ENCODE measurements at places on chromosomes 16 and 17. TPM values are rescaled to one million over a fixed set of nuclear protein-coding genes. Genes with fewer than 3 reads are reported as not detected.

Gene HLF
- total RNA-seq: 2.5 TPM

DNA sequence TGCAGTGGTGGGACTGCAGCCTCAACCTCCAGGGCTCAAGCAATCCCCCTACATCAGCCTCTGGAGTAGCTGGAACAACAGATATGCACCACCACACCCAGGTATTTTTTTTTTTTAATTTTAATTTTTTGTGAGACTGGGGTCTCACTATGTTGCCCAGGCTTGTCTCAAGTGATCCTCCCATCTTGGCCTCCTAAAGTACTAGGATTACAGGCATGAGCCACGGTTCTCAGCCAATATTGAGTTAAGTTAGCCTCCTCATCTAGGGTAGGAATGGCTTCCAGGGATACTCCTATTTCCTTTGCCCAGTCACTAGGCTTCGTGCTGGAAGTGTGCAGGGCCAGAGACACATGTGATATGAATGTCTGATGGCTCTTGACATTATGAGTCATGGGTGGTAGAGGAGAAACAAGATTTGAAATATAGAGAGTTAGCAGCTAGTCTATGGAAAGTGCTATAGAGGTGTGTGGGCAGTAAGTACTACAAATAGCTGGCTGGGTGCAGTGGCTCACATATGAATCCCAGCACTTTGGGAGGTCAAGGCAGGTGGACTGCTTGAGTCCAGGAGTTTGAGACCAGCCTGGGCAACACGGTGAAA lies 8.0 kb upstream of the HES7 start:
- H3K4me1 ChIP-seq: peaks cover 3% of the 10 kb centered on the region
- H3K4me3 ChIP-seq: no peak overlapping the region
- H3K27me3 ChIP-seq: no peaks in the 10 kb centered on the region

GRCh38 chr16:3007957-3008689 lies 4.6 kb upstream of the CLDN9 start:
- H3K27me3 ChIP-seq: peaks cover 63% of the 10 kb centered on the region
- no peak overlapping the region for H3K27ac ChIP-seq
- no peak for DNase-seq
- H3K4me1 ChIP-seq: peaks cover 20% of the 10 kb centered on the region
- peak overlapping the region; percentile 62 for H3K4me3 ChIP-seq
- no peaks in the 10 kb centered on the region for H3K36me3 ChIP-seq

GRCh38 chr16:11170696-11171447 lies 85.1 kb downstream of the SOCS1 start:
- peaks cover 24% of the 10 kb centered on the region for H3K36me3 ChIP-seq
- H3K4me1 ChIP-seq: no peaks in the 10 kb centered on the region
- H3K4me3 ChIP-seq: no peak overlapping the region
- no peak overlapping the region for H3K27ac ChIP-seq
- no peaks in the 10 kb centered on the region for H3K27me3 ChIP-seq

DNA sequence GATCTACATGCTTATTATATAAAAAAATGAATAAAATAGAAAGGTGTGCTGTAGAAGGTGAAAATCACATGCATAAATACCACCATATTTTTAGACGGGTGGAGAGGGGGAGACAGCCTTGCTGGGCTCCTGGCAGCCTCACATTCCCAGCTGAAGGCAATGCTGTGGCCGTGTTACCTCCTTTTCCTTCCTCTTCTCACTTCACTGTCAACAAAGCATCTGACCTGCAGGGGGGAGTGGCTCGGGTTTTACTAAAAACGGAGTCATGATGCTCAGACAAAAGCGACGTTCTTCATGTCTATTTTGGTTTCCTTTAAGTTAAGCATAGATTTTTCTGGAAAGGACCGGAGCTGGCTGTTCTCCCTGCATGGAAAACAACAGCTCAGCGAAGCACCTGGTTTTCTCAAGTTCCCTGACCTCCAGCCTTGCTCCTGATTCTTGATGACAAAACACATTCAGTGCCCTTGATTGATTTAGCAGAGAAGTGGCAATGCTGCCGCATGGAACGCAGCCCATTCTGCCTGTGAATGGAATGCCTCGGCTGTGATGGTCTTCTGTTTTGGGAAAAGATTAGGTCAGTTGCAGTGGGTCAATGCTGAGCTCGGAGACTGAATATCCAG lies 5.5 kb upstream of the RPTOR start:
- no peaks in the 10 kb centered on the region for H3K4me1 ChIP-seq
- H3K4me3 ChIP-seq: no peak overlapping the region
- H3K36me3 ChIP-seq: no peaks in the 10 kb centered on the region

- H3K4me3 ChIP-seq: peak overlapping the region; percentile 23
- DNase-seq: peak; percentile 79
- H3K4me1 ChIP-seq: peaks cover 44% of the 10 kb centered on the region
- H3K27me3 ChIP-seq: no peaks in the 10 kb centered on the region
- peak overlapping the region; percentile 65 for H3K27ac ChIP-seq
Observed at GRCh38 chr17:29291163-29291752, 2.7 kb downstream of the NUFIP2 start.

Gene KCNH6
- total RNA-seq: not detected

GRCh38 chr17:77190576-77190975 lies 49.8 kb downstream of the SEC14L1 start:
- H3K4me3 ChIP-seq: no peak overlapping the region
- DNase-seq: no peak
- H3K27ac ChIP-seq: no peak overlapping the region
- peaks cover 5% of the 10 kb centered on the region for H3K36me3 ChIP-seq

Gene MRPS7
- total RNA-seq: 39.4 TPM

DNA sequence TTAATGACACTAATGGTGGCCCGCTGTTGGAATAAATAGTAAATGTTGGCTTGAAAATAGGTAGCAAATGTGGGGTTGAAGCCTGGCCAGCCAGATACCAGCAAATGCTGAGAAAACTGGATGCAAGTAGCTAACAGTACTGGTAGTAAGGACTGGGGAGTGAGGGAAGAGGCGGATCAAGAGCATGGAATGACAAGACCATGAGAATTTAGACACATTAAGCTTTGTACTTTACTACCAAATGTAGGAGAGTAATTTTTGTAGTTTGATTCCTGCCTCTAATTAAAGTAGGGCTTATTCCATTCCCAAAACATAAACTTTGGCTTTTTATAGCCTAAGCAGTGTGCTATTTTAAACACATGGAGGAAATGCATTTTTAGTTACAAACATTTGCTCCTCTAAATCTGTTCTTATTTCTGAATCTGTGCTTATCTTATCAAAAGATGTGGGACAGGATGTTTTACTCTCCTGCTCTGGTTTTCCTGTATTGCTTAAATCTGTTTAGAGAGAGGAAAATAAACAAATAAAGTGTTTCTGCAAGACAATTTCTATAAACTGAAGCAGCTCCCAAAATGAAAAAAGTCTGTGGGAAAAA lies 44.1 kb downstream of the CFDP1 start:
- H3K36me3 ChIP-seq: peaks cover 27% of the 10 kb centered on the region
- H3K27ac ChIP-seq: no peak overlapping the region
- H3K4me1 ChIP-seq: no peaks in the 10 kb centered on the region
- H3K4me3 ChIP-seq: no peak overlapping the region
- DNase-seq: no peak
- no peaks in the 10 kb centered on the region for H3K27me3 ChIP-seq

GRCh38 chr17:68356949-68357455 lies 65.7 kb downstream of the ARSG start:
- H3K27me3 ChIP-seq: no peaks in the 10 kb centered on the region
- peaks cover 66% of the 10 kb centered on the region for H3K4me1 ChIP-seq
- no peaks in the 10 kb centered on the region for H3K36me3 ChIP-seq

Gene KRTAP4-6
- total RNA-seq: not detected

GRCh38 chr16:19716183-19716582 lies 1.8 kb downstream of the KNOP1 start:
- no peak overlapping the region for H3K27ac ChIP-seq
- peaks cover 7% of the 10 kb centered on the region for H3K4me1 ChIP-seq
- H3K27me3 ChIP-seq: no peaks in the 10 kb centered on the region
- peaks cover 14% of the 10 kb centered on the region for H3K36me3 ChIP-seq
- H3K4me3 ChIP-seq: no peak overlapping the region

Gene UNC13D
- 148 TPM for total RNA-seq

Gene GRB7
- total RNA-seq: 0.30 TPM

- no peaks in the 10 kb centered on the region for H3K4me1 ChIP-seq
- DNase-seq: no peak
- no peaks in the 10 kb centered on the region for H3K36me3 ChIP-seq
- H3K27me3 ChIP-seq: peaks cover 14% of the 10 kb centered on the region
Observed at GRCh38 chr17:83143817-83144231, 64.4 kb downstream of the METRNL start.

- no peaks in the 10 kb centered on the region for H3K27me3 ChIP-seq
- no peak overlapping the region for H3K4me3 ChIP-seq
- no peak overlapping the region for H3K27ac ChIP-seq
- H3K4me1 ChIP-seq: no peaks in the 10 kb centered on the region
- H3K36me3 ChIP-seq: no peaks in the 10 kb centered on the region
Observed at GRCh38 chr17:13952009-13952750, 117.1 kb upstream of the COX10 start.

Gene CLDN9
- total RNA-seq: 0.16 TPM

Gene IL32
- total RNA-seq: 857 TPM

- no peak overlapping the region for H3K4me3 ChIP-seq
- H3K27me3 ChIP-seq: no peaks in the 10 kb centered on the region
- no peak overlapping the region for H3K27ac ChIP-seq
- DNase-seq: no peak
- H3K36me3 ChIP-seq: no peaks in the 10 kb centered on the region
- peaks cover 2% of the 10 kb centered on the region for H3K4me1 ChIP-seq
Observed at GRCh38 chr17:55281649-55282378, 17.1 kb downstream of the HLF start.

Gene TMEM238L
- total RNA-seq: not detected

DNA sequence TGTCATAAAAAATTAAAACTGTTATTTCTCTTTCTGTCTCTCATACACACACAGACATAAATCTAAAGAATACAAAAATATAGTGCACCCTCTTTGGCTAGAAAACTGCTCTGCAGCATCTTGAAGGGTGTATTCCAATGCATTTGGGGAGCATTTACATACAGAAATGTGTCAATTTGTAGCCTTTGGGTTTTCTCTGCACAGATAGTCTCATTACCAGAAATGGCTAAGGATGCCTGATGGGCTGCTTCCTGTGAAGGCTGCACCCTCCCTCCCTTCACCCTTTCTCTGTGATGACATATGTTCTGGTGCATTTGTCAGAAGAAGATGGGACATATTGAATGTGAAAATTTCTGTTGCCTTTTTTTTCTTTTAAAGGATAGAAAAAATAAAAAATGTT lies 1239.3 kb downstream of the CDH11 start:
- no peaks in the 10 kb centered on the region for H3K27me3 ChIP-seq
- no peak overlapping the region for H3K4me3 ChIP-seq
- DNase-seq: no peak
- no peaks in the 10 kb centered on the region for H3K36me3 ChIP-seq
- H3K27ac ChIP-seq: no peak overlapping the region
- H3K4me1 ChIP-seq: no peaks in the 10 kb centered on the region

GRCh38 chr16:2927010-2927646 lies 15.4 kb downstream of the FLYWCH1 start:
- H3K27ac ChIP-seq: peak overlapping the region; percentile 44
- H3K27me3 ChIP-seq: no peaks in the 10 kb centered on the region
- H3K4me1 ChIP-seq: peaks cover 2% of the 10 kb centered on the region
- no peak overlapping the region for H3K4me3 ChIP-seq

DNA sequence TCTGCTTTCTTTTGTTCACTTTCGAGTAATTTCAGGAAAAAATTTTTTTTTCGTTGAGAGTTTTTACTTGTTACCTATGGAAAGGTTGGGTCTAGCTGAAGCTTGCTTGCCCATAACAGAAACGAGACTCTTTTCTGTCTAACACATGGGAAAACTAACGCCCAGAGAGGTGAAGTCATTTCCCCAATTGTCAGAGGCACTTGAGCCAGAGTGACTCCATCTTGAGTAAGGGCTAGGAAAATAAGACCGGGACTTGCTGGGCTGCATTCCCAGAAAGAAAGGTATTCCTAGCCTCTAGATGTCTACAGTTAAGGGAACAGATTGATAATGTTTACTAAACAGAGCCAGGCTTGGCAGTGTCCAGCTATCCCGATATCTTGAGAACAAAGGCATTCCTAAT lies 26.8 kb downstream of the PRKCB start:
- H3K4me1 ChIP-seq: peaks cover 52% of the 10 kb centered on the region
- H3K27ac ChIP-seq: no peak overlapping the region
- H3K27me3 ChIP-seq: no peaks in the 10 kb centered on the region
- peaks cover under 1% of the 10 kb centered on the region for H3K36me3 ChIP-seq
- no peak overlapping the region for H3K4me3 ChIP-seq

Gene ICAM2
- 132 TPM for total RNA-seq

DNA sequence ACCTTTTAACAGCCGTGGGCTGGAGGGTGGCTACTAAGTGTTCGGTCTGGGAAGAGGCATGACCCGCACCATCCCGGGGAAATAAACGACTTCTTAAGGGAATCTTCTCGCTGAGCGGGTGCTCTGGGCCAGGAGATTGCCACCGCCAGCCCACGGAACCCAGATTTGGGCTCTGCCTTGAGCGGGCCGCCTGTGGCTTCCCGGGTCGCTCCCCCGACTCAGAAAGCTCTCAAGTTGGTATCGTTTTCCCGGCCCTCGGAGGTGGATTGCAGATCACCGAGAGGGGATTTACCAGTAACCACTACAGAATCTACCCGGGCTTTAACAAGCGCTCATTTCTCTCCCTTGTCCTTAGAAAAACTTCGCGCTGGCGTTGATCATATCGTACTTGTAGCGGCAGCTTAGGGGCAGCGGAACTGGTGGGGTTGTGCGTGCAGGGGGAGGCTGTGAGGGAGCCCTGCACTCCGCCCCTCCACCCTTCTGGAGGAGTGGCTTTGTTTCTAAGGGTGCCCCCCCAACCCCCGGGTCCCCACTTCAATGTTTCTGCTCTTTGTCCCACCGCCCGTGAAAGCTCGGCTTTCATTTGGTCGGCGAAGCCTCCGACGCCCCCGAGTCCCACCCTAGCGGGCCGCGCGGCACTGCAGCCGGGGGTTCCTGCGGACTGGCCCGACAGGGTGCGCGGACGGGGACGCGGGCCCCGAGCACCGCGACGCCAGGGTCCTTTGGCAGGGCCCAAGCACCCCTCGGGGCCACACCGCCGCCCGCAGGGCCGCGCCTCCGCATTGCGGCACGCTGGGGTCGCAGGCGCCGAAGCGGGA lies 3.6 kb upstream of the CBX4 start:
- H3K4me3 ChIP-seq: peak overlapping the region; percentile 6
- no peak overlapping the region for H3K27ac ChIP-seq
- H3K4me1 ChIP-seq: peaks cover 61% of the 10 kb centered on the region
- no peaks in the 10 kb centered on the region for H3K36me3 ChIP-seq

Gene CD300LB
- total RNA-seq: not detected

GRCh38 chr17:8744086-8744785 lies 400 bp downstream of the CCDC42 start:
- peak overlapping the region; percentile 82 for H3K27ac ChIP-seq
- DNase-seq: no peak
- no peaks in the 10 kb centered on the region for H3K36me3 ChIP-seq
- no peak overlapping the region for H3K4me3 ChIP-seq
- no peaks in the 10 kb centered on the region for H3K27me3 ChIP-seq
